NCI-H1105 treated with DMSO at 0.1 percent for 48 hours (cell line): ENCODE measurements at places on chromosomes 12 and 14.

DNA sequence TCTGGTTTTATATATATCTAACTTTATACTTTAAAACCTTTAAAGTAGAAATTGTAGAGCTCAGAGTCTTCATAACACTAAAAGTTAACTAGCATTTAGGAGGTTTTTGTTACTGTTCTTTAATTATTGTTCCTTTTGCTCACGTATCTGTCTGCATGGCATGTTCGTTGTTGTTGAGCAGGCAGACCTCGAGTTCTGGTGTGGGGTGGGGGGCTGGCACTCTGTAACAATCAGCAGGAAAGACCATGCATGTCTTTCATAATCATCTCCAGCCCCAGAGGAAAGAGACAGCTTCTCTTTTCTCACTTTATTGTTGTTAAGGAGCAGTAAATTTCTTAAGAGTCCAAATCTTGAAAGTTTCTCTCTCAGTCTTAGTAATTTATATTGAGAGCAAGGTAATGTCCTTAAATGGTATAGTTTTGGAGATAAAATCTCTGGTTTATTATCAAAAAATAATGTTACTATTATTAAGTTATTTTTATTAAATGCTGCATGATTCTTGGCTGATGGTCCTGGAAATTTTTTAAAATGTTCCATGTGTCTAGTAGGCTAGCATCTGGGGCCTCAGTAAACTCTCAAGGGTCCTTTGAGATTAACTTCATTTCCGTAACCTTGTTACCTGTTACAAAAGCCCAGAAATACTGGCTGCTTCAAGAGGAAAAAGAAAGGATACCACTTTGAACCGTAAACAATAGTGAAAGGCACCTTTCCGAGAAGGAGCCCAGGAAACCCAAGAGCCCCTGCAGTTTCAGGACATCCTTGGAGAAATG, 30.3 kb downstream of the CKB start:
- DNase-seq = no peak

DNA sequence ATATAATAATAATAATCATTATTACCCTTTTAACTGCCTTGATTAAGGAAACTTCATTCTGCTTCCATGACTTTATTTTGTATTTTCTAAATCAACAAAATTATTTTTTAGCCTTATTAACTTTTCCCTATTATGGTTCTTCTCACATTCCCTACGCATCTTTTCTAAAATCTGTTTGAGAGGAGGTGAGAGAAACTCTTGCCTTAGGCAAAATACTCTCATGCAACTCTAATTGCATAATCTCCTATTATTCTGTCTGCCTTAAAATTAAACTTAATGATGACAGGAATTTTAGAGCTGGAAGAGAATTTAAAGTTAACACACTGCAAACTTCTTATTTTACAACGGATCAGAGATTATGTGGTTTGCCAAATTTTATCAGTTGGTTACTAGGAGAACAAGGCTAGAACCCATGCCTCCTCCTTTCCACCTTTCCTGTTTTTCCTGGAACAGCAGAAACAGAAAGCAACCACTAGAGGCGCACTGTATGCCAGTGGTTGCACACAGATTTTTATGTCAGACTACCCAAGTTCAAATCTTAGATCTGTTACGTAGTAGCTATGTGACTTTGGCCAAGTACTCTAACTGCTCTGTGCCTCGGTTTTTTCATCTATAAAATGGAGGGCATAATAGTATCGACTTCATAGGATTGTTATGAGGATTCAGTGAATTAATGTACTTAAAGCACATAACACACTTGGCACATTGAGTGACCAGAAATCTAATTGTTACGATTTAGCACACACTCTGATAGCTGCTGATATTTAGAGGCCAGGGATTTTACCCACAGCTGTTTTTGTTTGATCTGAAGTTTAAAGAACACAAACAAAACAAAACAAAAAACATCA, 4.3 kb upstream of the BRMS1L start:
- no peak for DNase-seq

DNA sequence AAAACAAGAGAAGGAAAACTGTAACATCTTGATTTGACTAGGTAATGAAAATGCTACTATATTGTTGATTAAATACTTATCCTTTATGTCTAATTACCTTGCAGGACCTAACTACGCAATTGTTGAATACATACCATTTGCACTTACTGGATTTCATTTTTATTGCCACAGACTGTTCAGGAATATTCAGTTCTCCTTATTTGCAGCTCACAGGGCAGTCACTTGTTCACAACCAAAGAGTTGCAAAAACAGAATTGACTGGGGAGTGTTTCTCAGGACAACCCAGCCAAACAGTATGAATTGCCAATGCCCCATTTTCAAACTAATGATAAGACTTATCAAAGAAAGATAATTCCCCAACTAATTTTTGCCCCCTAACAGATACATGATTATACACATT, 49.4 kb downstream of the CIT start:
- no peak for DNase-seq

DNA sequence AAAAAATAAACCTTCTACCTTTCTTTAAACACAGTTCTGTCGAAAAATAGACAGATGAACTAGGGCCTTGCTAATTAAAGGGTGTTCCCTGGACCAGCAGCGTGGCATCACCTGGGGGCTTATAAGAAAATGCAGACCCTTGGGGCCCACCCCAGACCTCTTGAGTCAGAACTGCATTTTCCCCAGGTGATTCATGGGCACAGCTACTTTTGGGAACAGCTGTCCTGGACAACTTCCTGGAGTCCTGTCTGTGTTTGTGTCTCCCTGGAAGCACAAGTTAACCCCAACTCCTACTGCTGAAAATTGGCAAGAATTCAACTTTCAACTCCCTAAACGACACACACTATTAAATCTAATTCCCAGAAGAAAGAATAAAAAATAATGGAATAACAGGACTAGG, 17.8 kb downstream of the FBLN5 start:
- no peak for DNase-seq

GRCh38 chr12:27766587-27766986, 13.4 kb upstream of the KLHL42 start:
- DNase-seq = no peak

DNA sequence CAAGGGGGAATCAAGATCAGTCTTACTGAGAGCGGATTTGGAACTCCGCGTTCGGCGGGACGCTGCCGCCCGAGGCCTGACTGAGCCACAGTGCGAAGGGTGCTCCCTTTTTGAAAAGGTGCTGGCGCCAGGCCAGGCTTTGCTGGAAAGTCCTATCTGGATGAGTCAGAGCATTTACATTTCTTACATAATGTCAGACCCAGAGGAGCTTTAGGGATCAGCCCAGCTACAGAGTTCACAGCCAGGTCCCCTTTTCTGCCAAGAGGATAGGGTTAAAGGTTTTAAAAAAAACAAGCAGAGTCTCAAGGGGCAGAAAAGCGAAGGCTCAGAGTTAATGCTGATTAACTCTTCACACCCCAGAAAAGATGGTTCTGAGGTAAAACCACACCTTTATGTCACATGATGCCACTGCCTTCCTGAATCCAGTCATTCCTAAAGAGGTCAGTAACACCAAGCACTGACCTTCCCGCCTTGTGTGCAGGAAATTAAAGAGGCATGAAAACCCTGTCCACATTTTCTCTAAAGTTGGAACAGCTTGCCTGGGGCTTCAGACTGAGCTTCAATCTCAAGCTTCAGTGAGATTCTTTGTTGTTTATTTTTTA, 11.7 kb upstream of the FBXL14 start:
- peak; percentile 72 for DNase-seq
